Tongue (tissue), 3 donors: ENCODE measurements at places on chromosomes 12 and 14. TPM values are rescaled to one million over a fixed set of nuclear protein-coding genes. Genes with fewer than 3 reads are reported as not detected.

The SRRM4 gene
- 0.31 TPM for total RNA-seq

The HOXC9 gene
- not detected for total RNA-seq

The INSM2 gene
- total RNA-seq: not detected

The TBX5 gene
- total RNA-seq: not detected

The RPGRIP1 gene
- 0.41 TPM for total RNA-seq
